Hair follicular keratinocyte (primary cell): ENCODE measurements at places on chromosomes 7 and 10. TPM values are rescaled to one million over a fixed set of nuclear protein-coding genes. Genes with fewer than 3 reads are reported as not detected.

TRIM56 gene
- total RNA-seq: 6.0 and 13.6 TPM in 2 replicates

FIGNL1 gene
- 6.6 and 19.3 TPM in 2 replicates for total RNA-seq

FGF8 gene
- not detected in 2 replicates for total RNA-seq

IGF2BP3 gene
- total RNA-seq: 12.0 and 14.0 TPM in 2 replicates

ESYT2 gene
- total RNA-seq: 47.2 and 62.3 TPM in 2 replicates

IL6 gene
- 3.3 TPM in 1 of 2 replicates, not detected in the other for total RNA-seq

H2BK1 gene
- not detected in 2 replicates for total RNA-seq

SPDYE8 gene
- not detected in 2 replicates for total RNA-seq

SLC13A1 gene
- total RNA-seq: not detected in 2 replicates

JAKMIP3 gene
- total RNA-seq: not detected in 2 replicates

SPAM1 gene
- not detected in 2 replicates for total RNA-seq

CTBP2 gene
- 81.9 and 97.1 TPM in 2 replicates for total RNA-seq

EIF3B gene
- 121 and 183 TPM in 2 replicates for total RNA-seq

SMO gene
- total RNA-seq: 6.5 and 7.5 TPM in 2 replicates

WIPF3 gene
- total RNA-seq: 0.08 TPM in 2 replicates

PI4K2A gene
- 43.9 and 60.5 TPM in 2 replicates for total RNA-seq

NPTX2 gene
- 0.47 and 3.6 TPM in 2 replicates for total RNA-seq

TET1 gene
- total RNA-seq: 0.04 and 0.16 TPM in 2 replicates

TFR2 gene
- 0.11 and 0.39 TPM in 2 replicates for total RNA-seq

GRID1 gene
- 0.08 TPM in 1 of 2 replicates, not detected in the other for total RNA-seq

RGR gene
- total RNA-seq: not detected in 2 replicates

C7orf57 gene
- 1.6 and 2.3 TPM in 2 replicates for total RNA-seq

MSMB gene
- not detected in 2 replicates for total RNA-seq

EVX1 gene
- total RNA-seq: not detected in 2 replicates

CAV1 gene
- total RNA-seq: 561 and 764 TPM in 2 replicates

HECTD2 gene
- total RNA-seq: 2.8 and 4.3 TPM in 2 replicates

TWIST1 gene
- total RNA-seq: 0.34 TPM in 1 of 2 replicates, not detected in the other

HDAC9 gene
- 3.0 and 11.1 TPM in 2 replicates for total RNA-seq

LMTK2 gene
- 7.6 and 9.0 TPM in 2 replicates for total RNA-seq

ANKRD2 gene
- 1.0 and 3.0 TPM in 2 replicates for total RNA-seq
